ENCODE measurements at places on chromosomes 4 and X.

DNA sequence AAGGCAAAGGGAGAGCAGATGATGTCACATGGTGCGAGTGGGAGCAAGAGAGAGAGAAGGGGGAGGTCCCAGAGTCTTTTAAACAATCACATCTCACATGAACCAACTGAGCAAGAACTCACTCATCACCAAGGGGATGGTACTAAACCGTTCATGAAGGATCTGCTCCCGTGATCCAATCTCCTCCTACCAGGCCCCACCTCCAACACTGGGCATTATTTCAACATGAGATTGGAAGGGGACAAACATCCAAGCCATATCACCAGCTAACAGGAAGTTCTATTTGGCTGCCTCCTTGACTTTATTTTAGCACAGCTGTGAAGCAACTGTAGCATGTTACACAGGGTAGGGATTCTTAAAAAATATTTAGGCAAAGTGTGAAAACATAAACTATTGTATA lies 102.5 kb downstream of the DDIT4L start:
- no peak for DNase-seq

- DNase-seq: no peak
Measured at GRCh38 chr4:100076753-100077152, 113.5 kb downstream of the DDIT4L start.

GRCh38 chr4:140769209-140769608 lies 13.0 kb upstream of the TBC1D9 start:
- DNase-seq: no peak

- DNase-seq: peak; percentile 62
Measured at GRCh38 chr4:73776321-73776729, 36.0 kb downstream of the CXCL8 start.

GRCh38 chrX:39018541-39018940 lies 217.3 kb downstream of the MID1IP1 start:
- DNase-seq: no peak

DNA sequence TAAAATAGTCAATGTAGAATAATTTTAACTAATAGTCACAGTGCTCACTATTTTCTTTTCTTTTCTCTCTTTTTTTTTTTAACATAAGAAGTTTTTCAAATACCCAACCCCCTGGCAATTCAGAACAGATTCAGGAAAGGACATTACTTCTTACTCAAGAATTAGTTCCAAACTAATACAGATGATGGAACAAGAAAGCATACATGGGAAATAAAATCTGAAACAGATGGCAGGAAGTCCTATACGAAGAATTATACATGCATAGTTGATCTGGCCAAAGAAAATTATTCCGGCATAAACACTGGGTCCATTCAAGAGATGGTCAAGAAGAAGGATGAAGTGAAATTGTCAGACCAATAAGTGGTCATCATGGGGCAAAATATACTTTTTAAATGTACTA lies 614.4 kb upstream of the INTU start:
- no peak for DNase-seq

DNA sequence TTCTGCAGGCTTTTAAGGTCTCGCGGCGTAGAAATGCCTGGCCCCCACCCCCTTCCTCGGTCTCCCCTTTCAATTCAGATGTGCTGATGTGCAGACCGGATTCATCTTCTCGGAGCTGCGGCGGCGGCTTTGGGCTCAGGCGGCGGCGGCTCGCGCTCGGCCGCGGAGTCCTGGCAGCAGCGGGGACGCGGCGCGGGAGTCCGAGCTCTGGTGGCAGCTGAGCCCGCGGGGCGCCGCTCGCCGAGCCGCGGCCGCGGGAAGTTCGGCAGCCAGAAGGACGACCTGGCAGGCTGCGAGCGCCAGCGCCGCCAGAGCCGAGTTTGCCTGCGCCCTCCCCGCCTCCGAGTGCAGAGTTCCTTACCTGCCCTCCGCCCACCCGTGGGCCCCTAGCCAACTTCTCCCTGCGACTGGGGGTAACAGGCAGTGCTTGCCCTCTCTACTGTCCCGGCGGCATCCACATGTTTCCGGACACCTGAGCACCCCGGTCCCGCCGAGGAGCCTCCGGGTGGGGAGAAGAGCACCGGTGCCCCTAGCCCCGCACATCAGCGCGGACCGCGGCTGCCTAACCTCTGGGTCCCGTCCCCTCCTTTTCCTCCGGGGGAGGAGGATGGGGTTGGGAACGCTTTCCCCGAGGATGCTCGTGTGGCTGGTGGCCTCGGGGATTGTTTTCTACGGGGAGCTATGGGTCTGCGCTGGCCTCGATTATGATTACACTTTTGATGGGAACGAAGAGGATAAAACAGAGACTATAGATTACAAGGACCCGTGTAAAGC lies 448 bp downstream of the TLL1 start:
- peak; percentile 66 for DNase-seq

DNA sequence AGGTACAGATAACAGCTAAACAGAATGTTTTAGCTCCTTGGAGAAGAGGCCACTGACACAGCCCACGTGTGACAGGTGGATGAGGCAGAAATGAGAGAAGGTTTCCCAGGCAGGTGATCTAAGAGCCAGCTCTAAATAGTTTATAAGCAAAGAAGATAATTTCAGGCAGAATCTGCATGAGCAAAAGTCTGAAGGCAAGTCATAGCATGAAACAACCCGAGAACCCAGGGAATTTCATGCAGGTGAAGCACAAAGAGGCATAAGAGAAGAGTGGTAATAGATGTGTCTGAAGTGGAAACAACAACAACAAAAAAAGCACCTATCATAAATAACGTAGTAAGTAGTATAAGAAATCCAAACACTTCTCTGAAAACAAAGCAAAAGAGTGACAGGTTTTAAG lies 275.8 kb upstream of the CPEB2 start:
- no peak for DNase-seq

DNA sequence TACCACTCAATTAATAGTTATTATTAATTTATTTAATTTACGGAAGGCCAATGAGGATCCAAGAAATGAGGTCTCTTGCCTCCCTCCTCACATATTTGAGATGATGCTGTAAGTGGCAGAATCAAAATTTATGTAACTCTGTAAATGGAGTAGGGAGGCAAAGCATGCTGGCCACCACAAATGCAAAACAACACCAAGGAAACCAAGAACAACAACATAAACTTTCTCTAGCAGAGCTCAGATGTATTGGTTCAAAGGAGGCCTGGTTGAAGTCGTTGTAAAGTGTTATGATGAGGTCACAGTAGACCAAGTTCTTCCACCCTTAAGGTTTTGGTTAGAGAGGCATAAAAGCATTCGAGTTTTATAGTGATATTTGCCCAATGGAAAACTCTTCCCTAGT lies 194.8 kb upstream of the FAT1 start:
- DNase-seq: no peak

DNA sequence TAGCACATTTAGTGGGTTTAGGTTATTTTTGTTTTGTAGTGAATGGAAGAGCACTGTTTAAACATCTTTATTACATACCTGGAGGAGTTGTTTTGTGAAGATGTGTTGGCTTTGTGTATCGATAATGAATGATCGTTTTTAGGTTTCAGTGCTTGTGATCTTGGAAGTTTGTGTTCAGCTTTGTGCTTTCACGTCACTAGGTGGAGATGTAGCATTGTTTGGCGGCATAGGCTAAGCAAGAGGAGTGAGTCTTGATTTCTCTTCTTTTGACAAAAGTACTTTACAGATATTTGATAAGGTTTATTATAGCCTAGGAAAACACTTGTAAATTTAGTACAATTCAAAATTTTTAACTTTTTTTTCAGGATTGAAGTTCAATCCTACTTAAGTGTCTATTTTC lies 50.4 kb downstream of the PDK3 start:
- no peak for DNase-seq

GRCh38 chrX:47093248-47093647 lies 15.0 kb downstream of the RGN start:
- no peak for DNase-seq

DNA sequence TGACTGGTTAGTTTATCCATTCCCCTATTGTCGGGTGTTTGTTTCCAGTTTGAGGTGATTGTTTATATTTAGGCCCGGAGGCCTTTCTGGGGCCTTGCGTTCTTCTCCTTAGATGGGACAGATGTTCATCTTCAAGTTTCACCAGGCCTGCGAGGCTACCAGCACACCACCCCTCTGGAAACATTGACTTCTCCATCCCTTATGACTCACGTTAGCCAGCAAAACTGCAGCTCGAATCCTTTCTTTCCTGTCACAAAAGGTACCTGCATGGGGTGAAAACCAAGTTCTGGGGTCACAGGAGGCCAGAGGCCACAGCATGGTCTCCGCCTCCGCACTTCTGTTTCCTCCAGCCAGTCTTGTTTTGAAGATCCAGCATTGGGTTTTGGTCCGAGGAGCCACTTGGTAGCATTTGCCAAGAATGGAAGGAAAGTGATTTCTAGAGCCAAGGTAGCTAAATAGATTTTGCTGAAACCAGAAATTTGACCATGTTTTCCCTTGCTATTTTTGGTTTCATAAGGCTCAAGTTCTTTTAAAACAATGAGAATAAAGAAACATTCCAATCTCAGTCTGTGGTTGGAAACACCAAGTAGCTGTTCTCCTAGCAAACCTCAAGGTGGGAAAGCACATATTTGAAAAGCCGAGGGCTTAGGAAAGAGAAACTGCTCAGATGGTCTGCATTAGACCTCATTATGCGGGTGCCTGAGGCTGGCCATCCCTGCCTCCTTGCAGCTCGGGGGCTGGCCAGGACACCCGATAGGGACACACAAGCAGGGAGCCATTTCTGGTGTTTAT lies 5.6 kb downstream of the NYX start:
- no peak for DNase-seq

DNA sequence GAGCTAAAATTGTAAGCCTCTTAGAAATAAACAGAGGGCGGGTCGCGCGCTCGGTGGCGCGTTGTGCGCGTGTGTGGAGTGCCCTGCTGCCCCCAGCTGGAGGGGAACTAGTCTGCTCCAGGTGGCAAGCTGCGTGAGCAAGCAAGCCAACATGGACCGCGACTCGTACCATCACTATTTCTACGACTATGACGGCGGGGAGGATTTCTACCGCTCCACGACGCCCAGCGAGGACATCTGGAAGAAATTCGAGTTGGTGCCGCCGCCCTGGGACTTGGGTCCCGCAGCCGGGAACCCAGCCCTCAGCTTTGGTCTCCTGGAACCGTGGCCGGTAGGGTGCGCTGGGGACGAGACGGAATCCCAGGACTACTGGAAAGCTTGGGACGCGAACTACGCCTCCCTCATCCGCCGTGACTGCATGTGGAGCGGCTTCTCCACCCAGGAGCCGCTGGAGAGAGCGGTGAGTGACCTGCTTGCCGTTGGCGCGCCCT lies 66.1 kb downstream of the DNAAF6 start:
- DNase-seq: no peak

DNA sequence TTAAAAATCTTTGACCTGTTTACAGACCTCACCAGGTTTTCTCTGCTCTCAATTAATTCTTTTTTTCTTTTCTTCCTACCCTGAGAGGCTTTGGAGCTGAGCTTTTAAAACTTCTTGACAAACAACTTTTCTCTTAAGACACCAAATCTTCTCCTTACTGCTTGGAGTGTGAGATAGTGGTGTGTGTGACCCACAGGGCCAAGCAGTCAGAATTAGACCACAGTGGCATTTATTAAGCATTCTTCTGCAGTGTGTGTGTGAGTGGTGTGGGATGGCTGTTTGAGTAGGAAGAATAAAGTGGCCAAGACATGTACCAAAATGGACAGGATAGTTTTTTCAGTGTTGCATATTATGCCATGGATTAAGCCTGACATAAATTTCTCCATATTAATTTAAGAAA lies 665.1 kb downstream of the RAPGEF2 start:
- DNase-seq: no peak

- DNase-seq: no peak
Measured at GRCh38 chr4:22721204-22721603, 28.5 kb downstream of the GBA3 start.

DNA sequence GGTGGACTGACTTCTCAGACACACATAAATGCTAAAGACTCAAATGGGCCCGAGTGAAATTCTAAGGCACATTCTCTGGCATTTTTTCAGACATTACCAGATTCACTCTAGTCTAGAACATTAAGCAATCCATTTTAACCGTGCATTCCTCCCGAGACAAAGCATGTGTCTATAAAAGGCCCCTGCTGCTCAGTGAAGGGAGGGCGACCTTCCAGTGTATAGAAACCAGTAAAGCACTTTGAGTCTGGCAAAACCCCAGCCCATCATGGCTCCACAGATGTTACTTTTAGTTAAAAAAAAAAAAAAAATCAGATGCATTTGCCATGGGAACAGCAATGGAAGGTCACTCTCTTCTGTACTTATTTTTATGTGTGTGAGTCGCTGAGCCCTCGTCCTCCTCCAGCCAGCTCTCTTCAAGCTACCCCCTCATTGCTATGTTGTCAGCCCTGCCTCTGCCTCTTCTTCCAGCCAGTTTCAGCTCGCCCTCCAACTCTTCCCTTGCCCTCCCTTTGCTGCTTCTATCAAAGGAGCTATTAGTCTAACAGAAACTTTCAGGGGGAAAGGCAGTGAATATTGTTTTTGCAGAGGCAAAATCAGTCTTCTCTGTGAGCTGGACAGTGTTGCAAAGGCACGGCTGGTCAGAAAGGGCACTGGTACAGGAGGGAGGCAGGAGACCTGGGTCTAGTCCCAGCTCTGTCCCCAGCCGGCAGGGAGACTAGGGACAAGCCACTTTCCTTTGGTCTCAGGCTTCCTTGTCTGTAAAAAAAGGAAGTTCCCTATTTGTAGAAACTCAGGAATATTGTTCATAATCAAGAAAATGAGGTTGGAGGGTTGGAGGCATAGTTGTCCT lies 644.2 kb downstream of the ZNF674 start:
- no peak for DNase-seq

DNA sequence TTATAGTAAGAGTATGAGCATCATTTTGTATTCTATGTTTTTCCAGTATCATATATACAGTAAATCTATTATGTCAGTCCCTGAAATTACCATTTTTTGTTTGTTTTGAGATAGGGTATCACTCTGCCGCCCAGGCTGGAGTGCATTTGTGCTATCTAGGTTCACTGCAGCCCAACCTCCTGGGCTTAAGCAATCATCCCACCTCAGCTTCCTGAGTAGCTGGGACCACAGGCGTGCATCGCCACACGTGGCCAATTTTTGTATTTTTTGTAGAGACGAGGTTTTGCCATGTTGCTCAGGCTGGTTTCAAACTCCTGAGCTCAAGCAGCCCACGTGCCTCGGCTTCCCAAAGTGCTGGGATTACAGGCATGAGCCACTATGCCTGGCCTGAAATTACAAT lies 85.6 kb downstream of the ZNF330 start:
- no peak for DNase-seq

DNA sequence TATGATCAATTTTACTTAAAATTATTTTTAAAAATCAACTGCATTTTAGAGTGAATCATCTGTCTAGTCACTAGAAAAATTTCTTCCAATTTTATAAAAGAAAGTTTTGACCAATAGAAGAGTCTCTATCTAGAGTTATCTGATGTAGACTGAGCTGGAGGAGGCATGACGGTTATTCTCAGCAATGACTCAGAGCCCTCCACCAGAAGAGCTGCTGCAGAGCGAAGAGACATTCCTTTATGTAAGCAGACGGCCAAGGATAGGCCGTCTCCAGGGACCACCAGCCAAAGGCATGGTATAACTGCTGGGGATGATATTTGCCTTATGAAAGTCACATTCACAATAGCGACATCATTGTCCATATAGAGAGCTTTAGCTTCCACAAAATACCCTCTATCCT lies 23.0 kb downstream of the LDB2 start:
- DNase-seq: no peak

Data from sciatic nerve (tissue), 2 donors.